ENCODE measurements at places on chromosomes 4 and X.

GRCh38 chr4:28073860-28074555, 1213.4 kb downstream of the STIM2 start:
- DNase-seq: no peak

DNA sequence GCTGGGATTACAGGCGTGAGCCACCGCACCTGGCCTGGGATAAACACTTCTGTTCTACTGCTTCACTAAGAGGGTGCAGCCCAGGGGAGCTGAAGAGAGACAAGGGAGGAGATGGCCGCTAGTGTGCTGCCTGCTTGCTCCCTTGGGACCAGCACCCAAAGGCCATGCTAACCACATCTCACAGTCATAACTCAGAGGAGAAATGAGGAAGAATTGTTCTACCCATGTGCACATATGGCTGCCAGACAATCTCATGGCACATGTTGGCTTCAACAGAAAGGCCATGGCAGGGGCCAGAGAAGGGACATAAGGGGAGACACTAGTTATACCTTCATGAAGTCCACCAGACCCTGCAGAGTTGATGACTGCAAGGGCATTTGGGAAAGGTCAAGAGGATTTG, 22.4 kb downstream of the CLDN22 start:
- no peak for DNase-seq

DNA sequence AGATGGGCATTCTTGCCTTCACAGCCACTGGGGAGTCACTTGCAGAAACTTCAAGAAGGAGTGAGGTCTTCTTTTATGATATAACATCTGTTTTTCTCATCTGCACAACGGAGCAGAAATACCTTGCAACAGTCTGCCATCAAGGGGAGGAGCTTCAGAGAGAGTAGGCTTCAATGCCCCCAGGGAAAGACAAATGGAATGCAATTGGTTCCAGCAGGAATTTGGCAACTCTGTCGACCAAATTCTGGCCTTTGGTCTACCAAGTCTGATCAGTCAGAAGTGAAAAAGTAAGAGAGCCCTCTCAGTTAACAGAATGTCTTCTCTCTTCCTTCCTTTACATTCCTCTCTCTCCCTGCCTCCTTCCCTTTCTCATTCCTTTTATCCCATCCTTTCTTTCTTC, 229.3 kb downstream of the IDS start:
- DNase-seq: no peak

DNA sequence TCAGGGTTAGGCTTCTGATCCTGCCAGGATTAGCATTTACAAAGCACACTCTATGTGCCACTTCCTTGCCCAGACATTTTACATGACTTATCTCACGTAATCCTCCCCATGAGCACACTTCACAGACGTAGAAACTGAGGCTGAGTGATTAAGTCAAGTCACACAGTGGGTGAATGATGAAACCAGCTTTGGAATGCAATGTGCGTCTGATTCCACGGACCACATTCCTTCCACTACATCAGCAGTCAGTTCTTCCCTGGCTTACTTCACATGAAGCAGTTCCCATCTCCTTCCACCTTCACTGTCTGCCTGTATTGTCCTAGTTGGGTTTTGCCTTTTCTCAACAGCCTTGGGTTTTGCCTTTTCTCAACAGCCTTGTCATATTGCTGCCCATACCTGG, 134.3 kb upstream of the PPARGC1A start:
- no peak for DNase-seq

- no peak for DNase-seq
These were observed 54.1 kb downstream of the PAGE2 start for GRCh38 chrX:55142919-55143310.

GRCh38 chr4:79695848-79696247, 287.8 kb upstream of the GK2 start:
- DNase-seq: no peak

DNA sequence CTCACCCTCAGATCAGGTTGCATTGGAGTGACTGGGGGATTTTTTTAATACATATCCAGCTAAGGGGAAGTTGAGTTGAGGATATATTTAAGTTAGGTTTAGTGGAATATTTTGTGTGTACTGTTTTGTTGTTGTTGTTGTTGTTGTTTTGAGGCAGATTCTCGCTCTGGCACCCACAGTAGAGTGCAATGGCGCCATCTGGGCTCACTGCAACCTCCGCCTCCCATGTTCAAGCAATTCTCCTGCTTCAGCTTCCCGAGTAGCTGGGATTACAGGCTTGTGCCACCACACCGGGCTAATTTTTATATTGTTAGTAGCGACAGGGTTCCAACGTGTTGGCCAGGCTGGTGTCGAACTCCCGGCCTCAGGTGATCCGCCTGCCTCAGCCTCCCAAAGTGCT, 38.6 kb upstream of the ATP6AP2 start:
- no peak for DNase-seq

GRCh38 chr4:94598758-94599157, 147.0 kb downstream of the PDLIM5 start:
- no peak for DNase-seq

DNA sequence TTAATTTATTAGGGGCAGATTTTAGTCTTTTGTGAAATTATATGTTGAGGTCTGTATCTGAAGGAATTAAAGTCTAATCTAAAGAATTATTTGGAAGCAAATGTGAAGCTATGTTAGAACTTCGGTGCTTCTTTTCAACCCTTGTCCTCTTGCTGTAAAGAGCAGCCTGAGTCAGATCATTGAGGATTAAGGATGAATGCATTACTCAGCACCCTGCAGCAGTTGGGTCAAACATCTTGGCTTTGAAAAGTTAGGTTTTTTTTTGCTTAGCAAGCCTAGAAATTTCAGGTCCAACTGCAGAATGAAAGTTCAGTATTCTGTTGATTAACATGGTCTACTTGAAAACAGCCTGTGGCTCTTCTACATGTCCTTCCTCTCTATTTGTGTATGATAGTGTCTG, 57.6 kb downstream of the SLC4A4 start:
- DNase-seq: no peak

All from activated CD8-positive, alpha-beta memory T cell treated with anti-CD3 and anti-CD28 coated beads for 4 hours (primary cell).